Right renal pelvis (tissue), 4 donors: ENCODE measurements at places on chromosomes 2 and 18. TPM values are rescaled to one million over a fixed set of nuclear protein-coding genes. Genes with fewer than 3 reads are reported as not detected.

GRCh38 chr2:8118940-8119781 is 562.7 kb upstream of the ID2 start:
- DNase-seq = no peak

- DNase-seq = no peak
These were observed 1.5 kb downstream of the ACKR3 start for GRCh38 chr2:236571145-236571544.

DNA sequence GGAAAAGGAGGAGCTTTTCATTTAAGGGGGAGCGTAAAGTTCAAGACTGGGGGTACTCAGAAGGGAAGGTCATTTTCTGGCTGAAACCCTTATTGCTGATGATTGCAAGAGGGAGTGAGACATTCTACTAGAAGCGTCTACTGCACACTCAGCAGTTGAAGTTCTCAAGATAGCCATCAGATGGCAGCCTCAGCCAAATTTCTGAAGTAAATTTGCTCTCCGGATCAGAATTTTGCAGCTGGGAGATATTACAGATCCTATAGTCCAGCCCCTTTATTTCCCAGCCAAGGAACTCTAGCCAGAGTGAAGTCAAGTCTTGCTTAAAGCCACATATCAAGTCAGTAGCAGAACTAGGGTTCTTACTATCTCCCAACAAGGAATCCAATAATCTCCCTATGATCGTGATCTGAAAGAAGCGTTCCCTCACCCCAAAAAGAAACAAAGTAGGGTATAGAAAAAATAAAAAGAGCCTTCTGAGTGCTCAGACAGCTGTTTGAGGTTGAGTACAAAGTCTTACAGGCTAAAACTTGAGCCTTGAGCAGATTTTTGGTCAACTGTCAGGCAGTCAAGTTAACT is 24.0 kb downstream of the RAX start:
- peak; percentile 73 for DNase-seq

GRCh38 chr18:607930-608329 is 11.1 kb downstream of the CLUL1 start:
- DNase-seq = no peak

- DNase-seq = no peak
These were observed 911.5 kb upstream of the SOX11 start for GRCh38 chr2:4780679-4781078.

DNA sequence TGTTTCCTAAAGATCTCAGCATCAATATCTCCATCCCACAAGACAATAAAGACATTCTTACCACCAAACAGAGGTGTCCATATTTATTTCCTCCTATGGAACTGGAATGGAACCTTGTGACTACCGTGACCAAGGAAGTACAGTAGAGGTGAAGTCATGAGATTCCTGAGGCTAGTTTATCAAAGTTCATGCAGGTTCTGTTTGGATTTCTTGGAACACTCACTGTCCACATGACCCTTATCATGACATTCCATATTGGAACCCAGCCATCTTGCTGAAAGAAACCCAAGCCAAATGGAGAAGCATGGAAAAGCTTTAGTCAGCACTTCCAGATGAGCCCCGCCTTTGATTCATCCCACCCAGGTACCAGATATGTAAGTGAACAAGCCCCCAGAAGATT is 516.0 kb upstream of the POU3F3 start:
- DNase-seq = no peak

- no peak for DNase-seq
These were observed 261.0 kb downstream of the TPGS2 start for GRCh38 chr18:36567800-36568199.

DNA sequence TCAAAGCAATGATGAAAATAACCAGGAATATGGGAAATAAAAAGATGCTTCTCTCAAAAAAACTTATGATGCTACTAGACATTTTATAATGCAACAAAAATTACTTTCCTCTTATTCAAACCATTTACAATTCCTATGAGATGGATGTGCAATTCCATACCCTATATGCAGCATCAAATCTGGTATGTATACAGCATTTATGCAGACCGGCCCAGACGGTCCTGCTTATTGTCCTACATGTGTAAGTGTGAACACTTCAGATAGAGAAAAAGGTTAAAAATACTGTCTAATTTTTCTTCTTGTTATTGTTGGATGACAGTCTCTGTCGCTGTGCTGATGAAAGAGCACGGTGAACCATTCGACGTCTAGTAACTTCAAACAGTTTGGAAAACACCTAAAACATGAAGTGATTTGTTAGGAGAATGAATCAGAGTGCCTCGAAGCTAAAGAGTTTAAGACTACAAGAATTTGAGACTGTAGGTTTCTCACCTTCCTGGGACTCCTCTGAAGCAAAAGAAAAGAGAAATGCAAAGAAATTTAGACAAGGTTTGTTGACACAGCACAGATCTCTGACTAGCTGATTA is 80.8 kb downstream of the ATL2 start:
- no peak for DNase-seq

DNA sequence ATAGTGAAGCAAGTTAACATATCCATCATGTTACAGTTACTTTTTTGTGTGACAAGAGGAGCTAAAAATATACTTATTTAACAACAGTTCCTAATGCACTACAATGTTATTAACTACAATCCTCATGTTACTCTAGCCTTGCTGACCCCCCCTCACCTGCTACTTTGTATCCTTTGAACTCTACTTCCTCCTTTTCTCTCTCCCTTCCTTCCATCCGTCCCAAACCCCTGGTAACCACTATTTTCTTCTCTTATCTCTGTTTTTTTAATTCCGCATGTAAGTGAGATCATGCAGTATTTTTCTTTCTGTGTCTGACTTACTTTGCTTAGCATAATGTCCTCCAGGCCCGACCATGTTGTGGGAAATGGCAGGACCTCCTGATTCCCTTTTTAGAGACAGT is 59.4 kb downstream of the NPAS2 start:
- no peak for DNase-seq

DNA sequence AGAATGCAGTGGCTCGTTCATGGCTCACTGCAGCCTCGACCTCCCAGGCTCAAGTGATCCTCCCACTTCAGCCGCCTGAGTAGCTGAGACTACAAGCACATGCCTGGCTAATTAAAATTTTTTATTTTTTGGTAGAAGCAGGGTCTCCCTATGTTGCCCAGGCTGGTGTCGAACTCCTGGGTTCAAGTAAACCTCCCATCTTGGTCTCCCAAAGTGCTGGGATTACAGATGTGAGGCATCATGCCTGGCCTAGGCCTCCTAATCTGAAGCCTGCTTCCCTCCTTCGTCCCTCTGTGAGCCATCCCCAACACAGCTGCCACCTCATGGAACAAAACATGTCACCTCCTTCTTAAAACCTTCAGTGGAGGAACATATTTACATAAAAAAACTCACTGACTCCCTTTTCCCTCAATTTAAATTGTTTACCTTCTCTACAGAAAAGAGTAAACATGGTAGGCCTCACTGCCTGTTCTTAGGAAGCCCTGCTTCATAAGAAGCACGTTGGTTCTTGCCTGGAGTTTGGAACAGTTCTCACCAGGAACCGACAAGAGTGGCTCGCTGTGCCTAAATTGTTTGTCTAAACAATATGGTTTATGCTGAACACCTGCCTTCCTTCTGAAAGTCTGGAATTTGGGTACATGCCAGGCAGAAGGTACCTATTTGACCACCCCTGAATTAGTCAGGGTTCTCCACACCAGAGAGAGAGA is 12.1 kb upstream of the RHOB start:
- no peak for DNase-seq

DNA sequence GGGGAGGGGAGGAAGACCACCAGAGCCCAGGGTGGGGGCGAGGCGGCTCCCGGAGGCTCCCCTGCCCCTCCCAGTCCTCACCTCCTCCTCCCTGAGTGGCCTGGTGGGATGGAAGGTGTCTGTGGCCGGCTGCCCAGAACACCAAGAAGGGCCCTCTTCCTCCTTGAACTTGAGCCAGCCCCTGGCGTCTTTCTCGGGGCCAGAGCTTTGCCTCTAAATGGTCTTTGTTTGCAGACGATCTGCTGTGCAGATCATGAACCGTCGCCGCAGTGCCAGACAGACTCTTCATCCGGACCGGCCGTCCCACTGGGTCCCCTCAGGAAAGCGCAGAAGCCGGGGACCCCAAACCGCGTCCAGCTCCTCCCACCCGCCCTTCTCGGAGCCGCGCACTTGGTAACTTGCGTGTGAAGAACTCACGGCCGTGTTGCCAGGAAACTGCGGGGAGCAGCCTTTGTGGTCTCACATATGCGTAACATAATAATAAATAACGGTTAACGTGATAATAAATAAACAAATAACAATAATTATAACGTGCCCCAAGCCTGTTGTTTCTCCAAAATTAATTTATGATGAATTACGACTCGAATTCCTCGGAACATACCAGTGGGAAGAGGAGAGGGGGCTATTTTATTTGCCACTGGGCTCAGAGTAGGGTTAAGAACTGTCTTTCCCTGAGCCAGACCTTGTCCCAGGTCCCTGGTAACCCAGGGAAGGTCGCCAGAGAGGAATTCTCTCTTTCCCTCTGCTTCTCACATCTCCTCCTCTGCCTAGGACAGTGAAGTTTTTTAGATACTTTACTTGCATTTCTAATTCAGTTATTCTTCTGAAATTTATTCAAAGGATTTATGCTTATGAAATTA is 41.0 kb downstream of the PTGR3 start:
- no peak for DNase-seq

DNA sequence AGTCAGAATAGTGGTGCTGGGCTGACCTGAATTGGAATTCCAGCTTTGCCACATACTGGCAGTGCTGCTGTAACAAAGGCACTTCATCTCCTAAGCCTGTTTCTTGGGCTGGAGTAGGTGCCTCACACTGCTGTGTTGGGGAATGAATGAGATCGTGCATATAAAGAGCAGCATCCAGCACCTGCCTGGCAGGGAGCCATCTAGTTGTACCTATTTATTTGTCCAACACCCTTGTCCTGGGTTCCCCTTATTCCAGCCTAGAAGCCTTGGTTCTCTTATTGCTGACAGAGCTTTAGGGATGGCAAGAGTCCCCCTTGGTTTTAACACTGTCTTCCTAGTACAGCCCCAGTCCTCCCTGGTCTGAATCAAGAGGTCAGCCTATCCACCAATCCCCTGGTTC is 275.3 kb upstream of the RAB12 start:
- no peak for DNase-seq

DNA sequence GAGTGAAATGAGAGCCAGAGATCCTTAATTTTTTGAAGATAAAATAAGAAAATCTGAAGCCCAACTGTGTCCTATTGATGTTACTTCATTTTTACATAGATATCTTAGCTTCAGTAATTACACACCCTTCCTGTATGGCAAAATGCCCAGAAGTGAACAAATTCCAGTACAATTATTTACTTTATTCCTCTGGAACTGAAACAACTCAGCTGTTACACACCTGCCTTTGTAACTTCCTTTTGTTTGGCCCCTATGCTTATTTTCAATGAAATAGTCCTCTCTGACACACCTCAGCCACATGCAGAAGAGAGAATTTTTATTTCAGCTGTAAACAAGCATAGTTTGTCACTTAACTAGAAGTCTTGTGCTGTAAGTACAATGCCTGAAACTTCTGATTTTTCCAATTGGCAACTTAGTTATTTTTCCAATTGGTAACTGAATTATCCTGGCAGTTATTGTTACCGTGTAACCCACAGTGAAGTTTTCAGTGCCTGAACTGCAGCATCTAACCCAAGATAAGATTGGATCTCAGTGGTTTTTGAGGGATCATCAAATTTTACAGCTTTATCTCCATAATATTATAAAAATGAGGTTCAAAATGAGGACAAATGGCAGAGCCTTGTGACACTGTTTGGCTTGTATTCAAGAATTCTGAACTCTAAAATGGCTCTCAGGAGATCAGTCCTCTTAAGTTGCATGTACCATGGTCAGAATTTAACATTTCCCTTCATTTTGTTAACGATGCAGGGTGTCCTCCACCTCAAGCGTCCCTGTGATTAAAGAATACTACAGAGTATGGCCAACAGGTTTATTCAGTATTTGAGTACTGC is 82.6 kb downstream of the PKP4 start:
- peak; percentile 57 for DNase-seq

- DNase-seq = no peak
These were observed 2.0 kb downstream of the IHH start for GRCh38 chr2:219058541-219059374.

GRCh38 chr2:8566774-8567468 is 114.9 kb upstream of the ID2 start:
- no peak for DNase-seq

- no peak for DNase-seq
These were observed 161.6 kb downstream of the LCLAT1 start for GRCh38 chr2:30608643-30609042.

DNA sequence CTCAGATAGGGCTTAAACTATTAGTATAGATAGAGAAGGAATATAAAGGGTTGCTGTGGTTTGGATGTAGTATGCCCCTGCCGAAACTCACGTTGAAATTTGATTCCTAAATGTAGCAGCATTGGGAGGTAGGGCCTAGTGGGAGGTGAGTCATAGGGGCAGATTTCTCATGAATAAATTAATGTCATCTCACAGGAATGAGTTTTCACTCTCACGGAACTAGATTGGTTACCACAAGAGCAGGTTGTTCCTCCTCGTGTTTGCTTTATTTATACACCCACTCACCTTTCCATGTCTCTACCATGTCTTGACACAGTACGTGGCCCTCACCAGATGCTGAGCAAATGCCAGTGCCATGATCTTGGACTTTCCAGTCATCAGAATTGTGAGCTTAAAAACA is 218.2 kb downstream of the RBM43 start:
- DNase-seq = no peak

DNA sequence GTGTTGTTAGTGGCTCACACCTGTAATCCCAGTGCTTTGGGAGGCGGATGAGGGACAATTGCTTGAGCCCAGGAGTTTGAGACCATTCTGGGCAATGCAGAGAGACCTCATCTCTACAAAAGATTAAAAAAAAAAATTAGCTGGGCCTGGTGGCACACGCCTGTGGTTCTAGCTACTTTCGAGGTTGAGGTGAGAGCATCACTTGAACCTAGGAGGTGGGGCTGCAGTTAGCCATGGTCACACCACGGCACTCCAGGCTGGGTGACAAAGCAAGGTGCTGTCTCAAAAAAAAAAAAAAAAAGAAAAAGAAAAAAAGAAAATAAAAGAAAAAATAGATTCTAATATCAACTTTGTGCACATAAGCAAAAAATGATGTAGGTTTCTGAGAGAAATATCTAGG is 1492.5 kb upstream of the TMEFF2 start:
- DNase-seq = no peak

DNA sequence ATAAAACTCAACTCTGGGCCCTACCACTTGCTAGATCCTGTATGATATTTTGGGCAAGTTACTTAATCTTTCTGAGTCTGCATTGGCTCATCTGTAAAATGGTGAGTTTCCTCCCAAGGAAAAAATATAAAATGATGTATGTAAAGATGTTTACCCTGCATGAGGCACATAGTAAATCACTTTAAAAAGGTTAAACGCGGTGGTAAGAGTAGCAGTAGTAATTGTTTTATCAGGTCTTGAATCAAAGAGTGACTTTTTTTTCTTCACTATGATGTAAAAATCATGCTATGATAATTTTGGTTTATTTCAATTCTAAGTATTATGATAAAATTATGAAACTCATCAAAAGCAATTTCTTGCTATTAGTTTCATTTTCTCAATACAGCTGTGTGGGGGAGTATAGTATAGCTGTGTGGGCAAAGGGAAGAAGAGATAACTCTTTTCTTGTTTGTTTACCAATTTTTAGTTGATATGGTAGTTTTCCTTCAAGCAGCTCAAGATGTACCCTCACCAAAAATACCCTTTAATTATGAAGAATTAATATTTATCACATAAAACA is 10.7 kb downstream of the ARHGAP15 start:
- no peak for DNase-seq

The SLC16A14 gene
- polyA plus RNA-seq = 7.6 TPM

The COL3A1 gene
- polyA plus RNA-seq = 1,258 TPM

The MBP gene
- polyA plus RNA-seq = 19.6 TPM

The SKOR2 gene
- polyA plus RNA-seq = not detected
